ENCODE measurements at places on chromosomes 1 and 21. TPM values are rescaled to one million over a fixed set of nuclear protein-coding genes. Genes with fewer than 3 reads are reported as not detected.

- no peak for DNase-seq
Observed at GRCh38 chr1:215612391-215612790, 45.3 kb downstream of the KCTD3 start.

GRCh38 chr1:104733866-104734265 lies 984.2 kb downstream of the AMY1C start:
- no peak for DNase-seq

DNA sequence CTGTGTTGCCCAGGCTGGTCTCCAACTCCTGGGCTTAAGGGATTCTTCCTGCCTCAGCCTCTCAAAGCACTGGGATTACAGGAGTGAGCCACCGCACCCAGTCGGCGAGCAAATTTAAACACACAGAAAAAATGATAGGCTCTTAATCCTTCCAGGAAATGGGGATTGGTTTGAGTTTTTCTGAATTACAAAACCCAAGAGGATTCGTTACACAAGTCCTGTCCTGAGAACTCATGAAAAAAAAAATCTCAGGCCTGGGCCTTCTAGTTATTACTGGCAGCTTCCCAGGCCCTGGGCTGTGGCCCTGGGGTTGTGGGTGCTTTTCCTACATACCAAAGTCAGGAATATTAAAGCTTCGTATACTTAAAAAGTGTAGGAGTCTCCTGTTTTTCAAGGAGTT lies 6.3 kb upstream of the IFNGR2 start:
- no peak for DNase-seq

DNA sequence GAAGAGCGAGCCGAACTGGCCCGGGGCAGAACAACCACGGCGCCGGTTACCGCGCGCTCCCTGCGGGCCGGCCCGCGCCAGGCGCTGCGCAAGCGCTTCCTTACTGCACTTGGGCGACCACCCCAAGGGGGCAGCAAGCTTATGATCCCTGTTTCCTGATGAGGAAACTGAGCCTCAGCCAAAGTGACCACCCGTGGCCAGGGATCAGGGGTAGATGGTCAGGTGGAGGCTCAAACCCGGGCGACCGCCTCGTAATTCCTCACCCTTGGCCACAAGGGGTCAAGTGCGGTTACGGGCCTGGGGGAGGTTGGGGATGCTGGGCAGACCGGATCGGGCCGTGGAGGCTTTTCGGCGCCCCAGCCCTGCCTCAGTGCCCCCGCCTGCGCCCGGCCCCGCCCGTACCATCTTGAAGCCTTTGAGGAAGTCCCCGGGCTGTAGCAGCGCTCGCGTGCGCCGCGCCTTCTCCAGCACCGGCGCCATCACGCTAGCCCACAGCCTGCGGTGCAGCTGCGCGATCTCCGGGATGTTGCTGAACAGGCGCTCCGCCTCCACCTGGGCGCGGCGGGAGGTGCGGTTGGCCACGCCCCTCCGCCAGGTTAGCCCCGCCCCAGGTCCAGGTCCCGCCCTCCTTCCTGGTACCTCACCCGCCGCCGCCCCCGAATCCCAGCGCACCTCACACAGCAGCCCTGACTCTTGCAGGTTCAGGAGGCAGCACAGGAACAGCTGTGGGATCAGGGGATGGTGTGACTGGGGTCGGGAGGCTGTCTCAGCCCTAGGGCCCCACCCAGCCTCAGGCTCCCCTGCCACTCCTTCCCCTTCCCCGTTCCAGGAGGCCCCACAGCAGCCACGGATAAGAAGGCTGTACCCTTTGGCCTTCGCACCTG lies 5.4 kb upstream of the TNFRSF25 start:
- peak; percentile 87 for DNase-seq

DNA sequence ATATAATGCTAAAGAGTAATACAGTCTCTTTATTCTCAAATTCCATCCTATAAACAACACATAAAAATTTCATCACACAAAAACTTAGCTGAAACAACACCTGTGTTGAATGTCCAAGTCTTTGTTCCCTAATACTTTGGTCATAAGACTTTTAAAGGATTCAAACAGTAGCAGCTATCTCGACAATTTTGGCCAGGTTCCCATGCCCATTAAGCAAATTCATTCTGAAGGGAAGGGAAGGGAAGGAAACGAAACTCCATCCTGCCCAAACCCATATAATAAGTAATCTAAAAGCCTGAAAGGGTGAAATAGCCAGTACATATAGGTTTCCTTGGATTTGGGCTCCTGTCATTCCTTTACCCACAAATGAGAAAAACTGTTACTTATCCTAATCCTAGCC lies 7.5 kb downstream of the IVNS1ABP start:
- no peak for DNase-seq

DNA sequence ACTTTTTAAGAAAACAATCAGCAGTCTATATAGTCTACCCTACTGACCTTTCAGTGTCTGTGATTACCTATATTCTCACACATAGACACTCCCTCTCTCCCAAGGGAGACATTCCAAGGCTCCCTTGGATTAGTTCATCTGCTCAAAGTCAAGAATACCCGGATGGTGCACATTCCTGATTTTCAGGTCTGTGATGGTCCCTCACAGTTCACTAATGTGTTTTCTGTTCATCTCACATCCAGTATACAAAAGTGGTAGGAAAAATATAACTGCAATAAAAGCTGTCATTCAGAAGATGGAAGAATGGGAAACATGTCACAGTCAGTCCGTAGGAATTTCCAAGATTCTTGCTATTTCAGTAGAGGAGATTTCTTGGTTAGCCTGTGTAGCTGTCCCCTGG lies 224.1 kb upstream of the CACYBP start:
- DNase-seq: no peak

DNA sequence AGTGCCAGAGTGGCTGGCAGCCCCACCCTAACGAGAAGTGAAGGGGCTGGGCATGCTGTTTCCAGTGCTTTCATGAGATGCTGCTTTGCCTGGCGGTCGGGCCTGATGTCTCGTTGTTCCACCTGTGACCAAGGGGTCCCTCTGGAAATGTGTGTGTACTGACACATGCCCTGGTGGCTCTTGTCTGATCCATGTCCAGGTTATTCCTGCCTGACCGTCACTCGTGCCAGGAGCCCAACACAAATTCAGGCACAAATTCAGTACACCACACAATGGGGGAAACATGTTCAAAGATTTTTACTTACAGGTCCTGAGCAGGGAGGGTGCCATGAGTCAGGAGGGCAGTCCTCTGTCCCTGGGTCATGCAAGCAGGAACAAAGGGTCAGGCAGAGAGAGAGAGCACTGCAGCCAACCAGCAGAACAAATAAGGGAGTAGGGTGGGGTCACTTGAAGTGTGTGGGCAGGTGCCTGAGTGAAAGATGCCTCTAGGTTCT lies 76.3 kb downstream of the ADARB1 start:
- DNase-seq: peak; percentile 36

GRCh38 chr1:167555971-167556714 lies 2.6 kb upstream of the CREG1 start:
- peak; percentile 87 for DNase-seq

DNA sequence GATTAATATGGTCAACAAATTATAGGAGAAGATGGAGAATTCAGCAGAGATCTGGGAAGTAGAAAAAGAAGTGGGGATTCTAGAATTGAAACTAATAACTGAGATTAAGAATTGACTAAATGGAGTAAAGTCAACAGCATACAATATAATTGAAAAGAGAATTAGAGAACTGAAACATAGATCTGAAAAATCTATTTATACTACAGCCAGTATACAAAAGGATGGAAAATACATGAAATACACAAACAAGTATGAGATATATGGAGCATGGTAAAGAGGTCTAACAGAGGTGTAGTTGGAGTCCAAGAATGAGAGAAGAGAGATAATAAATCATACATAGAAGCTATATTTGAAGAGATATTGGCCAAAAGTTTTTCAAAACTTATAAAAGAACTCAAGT lies 235.2 kb downstream of the FGGY start:
- DNase-seq: no peak

DNA sequence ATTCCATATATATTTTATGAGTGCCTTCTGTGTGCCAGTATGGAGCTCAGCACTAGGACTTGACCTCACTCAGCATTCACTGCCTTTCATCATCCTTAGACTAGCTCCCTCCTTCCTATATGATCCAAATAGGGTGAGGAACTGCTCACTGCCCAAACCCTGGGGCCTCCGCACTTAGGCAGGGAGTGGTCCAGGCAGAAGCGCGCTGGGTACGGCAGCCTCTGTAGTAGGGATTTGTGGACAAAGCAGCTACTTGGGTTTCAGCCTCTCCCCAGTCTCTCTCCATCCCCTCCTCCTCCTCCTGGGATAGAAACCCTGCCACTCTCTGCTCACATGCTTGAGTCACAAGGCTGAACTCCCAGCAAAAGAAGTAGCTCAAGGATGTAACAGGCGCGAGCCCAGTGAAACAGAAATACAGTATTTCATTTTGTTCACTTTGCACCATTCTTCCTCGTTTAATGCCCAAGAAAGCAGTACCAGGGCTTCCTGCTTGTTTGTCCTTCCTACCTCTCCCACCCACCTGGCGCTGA lies 32.9 kb downstream of the PLEKHA6 start:
- no peak for DNase-seq

DNA sequence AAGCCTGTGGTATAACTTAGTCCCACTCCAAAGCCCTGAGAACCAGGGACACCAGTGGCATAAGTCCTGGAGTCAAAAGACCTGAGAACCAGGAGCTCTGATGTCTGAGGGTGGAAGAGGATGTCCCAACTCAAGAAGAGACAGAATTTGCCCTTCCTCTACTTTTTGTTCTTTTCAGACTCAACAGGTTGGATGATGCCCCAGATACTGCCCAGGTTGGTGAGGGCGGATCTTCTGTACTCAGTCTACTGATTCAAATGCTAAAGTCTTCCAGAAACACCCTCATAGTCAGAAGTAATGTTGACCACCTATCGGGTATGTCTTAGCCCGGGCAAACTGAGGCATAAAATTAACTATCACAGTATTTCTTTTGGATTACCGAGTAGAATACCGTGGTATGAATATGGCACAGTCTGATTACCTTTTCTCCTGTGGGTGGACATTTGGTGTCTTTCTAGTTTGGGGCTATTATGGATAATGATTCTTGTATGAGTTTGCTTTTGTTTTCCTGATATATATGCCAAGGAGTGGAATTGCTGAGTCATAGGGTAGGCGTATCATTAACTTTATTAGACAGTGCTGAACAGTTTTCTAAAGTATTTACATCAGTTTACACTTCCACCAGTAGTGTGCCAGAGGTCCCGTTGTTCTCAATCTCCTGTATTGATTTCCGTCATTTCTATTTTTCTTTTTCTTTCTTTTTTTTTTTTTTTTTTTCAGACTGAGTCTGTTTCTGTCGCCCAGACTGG lies 3.2 kb upstream of the CHAF1B start:
- DNase-seq: no peak

DNA sequence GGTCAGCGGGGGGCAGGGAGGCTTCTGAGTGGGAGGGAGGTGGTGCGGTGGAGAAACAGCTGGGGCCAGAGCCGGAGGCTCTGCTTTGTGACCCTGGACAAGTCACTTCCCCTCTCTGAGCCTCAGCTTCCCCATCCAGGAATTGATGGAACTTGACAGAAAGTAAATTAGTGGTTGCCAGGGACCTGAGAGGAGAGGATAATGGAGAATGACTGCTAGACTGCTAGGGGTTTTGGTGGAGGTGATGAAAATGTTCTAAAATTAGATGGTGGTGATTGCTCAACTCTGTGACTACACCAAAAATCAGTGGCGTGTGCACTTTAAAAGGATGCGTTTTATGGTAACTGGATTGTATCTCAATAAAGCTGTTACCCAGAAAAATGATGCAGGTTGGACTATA lies 100.9 kb downstream of the ARHGEF10L start:
- no peak for DNase-seq

DNA sequence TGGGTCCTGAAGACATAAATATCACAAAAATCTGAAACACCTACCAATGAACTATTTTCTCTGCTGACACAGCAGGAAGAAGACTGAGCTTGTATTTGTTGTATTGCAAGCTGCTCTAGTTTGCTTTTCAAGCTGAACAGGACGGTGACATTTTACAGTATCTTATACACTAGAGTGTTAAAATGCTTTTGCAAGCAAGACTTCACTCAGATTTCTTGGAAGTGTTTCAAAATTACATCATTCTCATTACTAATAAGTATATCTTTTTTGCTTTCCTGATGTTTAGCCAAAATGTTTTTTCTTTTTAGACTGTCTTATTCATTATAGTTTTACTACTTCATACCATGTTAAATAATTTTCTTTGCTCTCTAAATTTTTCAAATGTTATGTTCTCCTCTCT lies 427.1 kb upstream of the CXADR start:
- DNase-seq: no peak

- no peak for DNase-seq
Observed at GRCh38 chr1:171984850-171985485, 143.7 kb downstream of the DNM3 start.

- no peak for DNase-seq
Observed at GRCh38 chr1:114648503-114648902, 21.3 kb downstream of the DENND2C start.

Gene ANKRD45
- 2.8 TPM for total RNA-seq

Gene LCE1F
- total RNA-seq: not detected

Gene FCRL2
- total RNA-seq: not detected

Gene TNFRSF18
- 0.92 TPM for total RNA-seq

Gene RNU1-2
- total RNA-seq: 1,303 TPM

Gene CRYAA
- total RNA-seq: not detected

Gene FAM72C
- 6.3 TPM for total RNA-seq

Gene GREM2
- not detected for total RNA-seq

Gene OR10Z1
- not detected for total RNA-seq

Gene CD52
- not detected for total RNA-seq

Measured in H1 (cell line).